Stimulated activated CD8-positive, alpha-beta memory T cell treated with anti-CD3 and anti-CD28 coated beads, Interleukin-4, amount 100 ng/mL, for 1 hour (primary cell): ENCODE measurements at places on chromosomes 5 and 9.

GRCh38 chr5:137606401-137606800 is 107.3 kb upstream of the SPOCK1 start:
- DNase-seq: no peak

DNA sequence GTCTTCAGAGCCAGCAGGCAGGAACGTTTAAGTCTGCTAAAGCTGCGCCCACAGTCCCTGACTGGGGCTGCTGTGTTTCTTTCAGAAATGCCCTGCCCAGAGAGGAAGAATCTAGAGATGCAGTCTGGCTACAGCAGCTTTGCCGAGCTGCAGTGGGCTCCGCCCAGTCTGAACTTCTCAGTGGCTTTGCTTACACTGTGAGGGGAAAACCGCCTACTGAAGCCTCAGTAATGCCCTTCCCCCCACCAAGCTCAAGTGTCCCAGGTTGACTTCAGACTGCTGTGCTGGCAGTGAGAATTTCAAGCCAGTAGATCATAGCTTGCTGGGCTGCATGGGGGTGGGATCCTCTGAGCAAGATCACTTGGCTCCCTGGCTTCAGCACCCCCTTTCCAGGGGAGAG is 78.4 kb downstream of the SREK1 start:
- no peak for DNase-seq

DNA sequence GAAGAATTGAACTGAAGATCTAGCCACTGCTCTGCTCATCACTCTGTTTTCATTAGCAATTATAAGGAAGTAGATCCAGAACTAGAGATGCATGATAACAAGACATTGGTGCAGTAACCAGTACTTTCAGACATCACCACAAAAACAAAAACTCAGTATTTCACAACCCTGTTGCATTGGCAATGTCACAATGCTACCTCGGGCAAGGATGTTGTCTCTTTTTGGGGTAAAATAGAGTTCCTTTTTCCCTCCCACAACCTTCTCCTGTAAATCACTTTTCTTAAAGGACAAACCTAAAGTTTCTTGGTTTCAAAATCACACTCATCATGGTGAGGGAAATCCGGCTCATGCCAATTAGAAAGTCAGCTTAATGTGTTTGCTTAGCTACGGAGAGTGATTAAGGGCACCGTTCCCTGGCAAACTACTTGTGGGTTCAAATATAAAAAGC is 420.1 kb upstream of the MEF2C start:
- DNase-seq: no peak

DNA sequence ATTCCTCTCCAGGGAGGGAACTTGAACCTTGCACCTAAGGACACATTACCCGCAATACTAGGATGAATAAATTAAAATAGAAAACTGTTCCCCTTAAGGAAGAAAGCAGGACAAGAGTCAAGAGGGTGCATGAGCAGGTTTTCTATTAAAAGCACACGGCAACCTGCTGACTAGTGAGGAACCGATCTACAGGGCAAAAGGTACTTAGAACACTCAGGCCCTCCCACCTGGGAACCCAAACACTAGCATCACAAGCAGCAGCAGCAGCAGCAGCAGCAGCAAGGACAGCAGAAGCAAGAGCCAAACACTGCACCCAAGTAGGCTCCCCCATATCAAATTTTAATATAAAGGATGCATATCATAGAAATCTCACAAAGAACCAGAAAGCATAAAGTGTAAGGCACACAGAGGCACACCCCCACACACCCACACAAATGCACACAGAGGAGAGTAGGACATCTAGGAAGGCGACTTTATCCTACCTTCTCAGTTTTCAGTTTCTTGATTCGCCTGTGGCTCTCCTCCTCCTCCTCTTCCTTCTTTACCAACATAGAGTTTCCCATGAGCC is 2.8 kb downstream of the ZNF608 start:
- DNase-seq: no peak

GRCh38 chr9:83012168-83012921 is 50.6 kb downstream of the RASEF start:
- no peak for DNase-seq

DNA sequence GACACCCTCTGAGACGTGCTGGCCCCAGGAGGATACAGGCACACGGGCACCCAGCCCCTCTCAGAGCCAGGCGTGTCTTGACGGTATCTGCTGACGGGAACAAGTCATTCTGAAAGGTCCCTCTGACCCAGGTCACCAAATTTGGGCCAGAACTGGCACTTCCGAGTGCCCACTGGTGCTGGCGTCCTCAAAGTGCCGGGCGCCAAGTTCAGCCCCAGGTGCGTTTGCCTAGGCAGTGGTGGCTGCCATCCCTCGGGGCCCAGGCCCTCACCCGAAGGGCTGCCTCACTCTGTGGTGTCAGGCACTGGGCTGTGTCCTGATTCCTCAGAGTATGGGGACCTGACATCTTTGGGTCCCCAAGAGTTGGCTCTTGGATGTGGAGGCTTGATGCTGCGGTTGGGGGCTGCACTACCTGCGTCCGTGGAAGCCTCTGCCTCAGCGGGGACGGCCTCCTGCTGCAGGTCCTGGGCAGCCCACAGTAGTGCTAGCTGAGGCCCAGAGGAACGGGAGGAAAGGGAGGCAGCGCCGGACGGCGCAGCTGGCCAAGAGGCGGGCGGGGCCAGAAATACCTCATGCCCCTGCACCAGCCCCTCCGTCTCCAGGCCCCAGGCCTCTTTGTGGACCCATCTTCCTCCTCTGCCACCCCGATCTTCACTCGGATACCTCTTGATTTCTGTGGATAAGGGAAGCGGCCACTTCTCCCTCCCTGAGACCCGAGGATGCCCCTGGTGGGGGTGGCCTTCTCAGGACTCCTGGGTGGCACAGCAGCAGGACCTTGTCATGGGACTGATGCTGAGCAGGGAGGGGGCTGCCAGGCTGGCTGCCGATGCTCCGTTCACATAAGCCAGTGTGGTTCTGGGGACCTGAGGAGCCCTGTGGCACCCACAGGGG is 109.4 kb upstream of the LMX1B start:
- no peak for DNase-seq

GRCh38 chr5:79974886-79975285 is 16.2 kb downstream of the MTX3 start:
- no peak for DNase-seq

DNA sequence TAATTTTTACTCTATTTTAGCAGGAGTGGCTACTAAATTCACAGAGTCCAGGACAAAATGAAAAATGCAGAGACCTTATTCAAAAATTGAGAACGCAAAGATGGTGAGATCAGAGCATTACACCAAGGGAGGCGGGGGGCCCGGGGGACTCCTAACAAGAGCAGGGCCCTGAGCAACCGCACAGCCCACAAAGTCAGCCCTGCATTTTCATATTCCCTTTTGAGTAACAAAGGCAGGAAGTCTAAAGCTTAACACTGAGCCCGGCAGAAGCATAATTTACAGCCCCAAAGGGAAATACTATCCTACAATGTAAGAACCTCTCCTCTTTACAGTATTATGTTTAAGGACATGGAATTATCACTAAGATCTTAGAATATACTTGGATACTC is 69.4 kb downstream of the TLE1 start:
- no peak for DNase-seq

GRCh38 chr5:41445937-41446563 is 64.4 kb downstream of the PLCXD3 start:
- DNase-seq: no peak

DNA sequence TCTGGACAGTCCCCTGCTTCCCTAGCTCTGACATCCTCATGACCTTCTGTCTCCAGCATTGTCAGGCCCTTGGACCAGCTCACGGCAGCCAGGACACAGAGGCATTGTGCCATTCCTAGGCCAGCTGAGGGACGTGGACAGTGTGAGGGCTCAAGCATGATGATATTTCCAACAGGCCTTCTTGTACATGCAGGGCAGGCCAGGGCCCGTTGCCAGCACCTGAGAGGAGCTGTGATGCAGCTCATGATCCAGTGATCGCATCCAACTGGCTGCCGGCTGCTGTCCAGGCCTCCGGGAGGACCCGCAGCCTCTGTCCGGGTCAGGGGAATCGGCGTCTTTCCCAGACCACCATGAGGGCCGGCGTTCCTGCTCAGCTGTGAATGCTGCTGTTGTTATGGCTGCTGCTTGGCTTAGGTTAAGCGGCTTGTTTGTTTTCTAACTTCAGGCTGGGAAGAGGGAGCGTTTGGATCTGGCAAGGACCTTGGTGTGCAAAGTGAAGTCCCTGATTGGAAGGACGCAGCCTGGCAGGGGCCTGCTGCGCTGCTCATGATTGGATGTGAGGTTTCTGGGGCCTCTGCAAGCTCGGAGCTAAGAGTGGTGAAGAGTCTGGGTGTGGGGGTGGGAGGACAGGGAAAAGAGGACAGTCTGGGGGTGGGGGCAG is 53.8 kb downstream of the PDZD2 start:
- DNase-seq: no peak

- DNase-seq: no peak
These were observed 459.4 kb downstream of the ANXA1 start for GRCh38 chr9:73611032-73611431.

- no peak for DNase-seq
These were observed 207.0 kb downstream of the DEPDC1B start for GRCh38 chr5:60492958-60493357.

- DNase-seq: no peak
These were observed 21.2 kb upstream of the LOX start for GRCh38 chr5:122099060-122099790.

DNA sequence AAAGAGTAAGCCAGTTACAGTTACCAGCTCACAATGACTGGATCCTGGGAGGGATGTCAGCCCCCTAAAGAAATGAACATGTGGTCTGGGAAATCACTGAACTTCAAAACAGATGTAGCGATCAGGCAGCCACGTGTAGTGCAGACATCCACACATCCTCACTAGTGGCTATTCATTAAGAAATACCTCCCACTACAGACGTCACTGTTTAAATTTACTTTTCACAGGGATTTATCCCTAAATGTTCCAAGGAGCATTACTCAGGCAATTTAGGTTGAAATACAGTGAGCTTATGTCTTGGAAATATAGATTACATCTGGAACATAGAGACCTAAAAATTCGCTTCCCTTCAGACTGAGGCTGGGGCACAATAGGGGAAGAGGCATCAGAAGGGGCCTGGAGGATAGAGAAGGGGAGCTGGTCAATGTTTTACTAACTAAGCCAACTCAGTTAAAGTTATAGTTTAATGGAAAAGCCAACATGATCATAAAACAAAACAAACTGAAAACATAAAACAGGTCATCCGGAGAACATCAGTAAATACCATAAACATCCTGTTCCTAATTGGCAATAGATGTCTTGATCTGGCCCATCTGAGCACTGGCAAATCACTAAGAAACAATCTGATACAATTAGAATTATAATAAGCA is 92.3 kb downstream of the FANCC start:
- DNase-seq: no peak

- DNase-seq: no peak
These were observed 567.1 kb downstream of the CSNK1G3 start for GRCh38 chr5:124079062-124079461.

- no peak for DNase-seq
These were observed 625.5 kb downstream of the CCDC171 start for GRCh38 chr9:16178294-16178693.
